ENCODE measurements at places on chromosomes 2 and 18.

GRCh38 chr2:153601812-153602211, 123.2 kb upstream of the RPRM start:
- no peak for DNase-seq

- DNase-seq = peak; percentile 3
These were observed 217.9 kb downstream of the NAPG start for GRCh38 chr18:10743766-10744165.

GRCh38 chr2:80469428-80469827, 164.9 kb upstream of the LRRTM1 start:
- no peak for DNase-seq

- DNase-seq = no peak
These were observed 93.6 kb upstream of the TMEM18 start for GRCh38 chr2:770776-771175.

GRCh38 chr2:219578811-219579613, 6.9 kb downstream of the INHA start:
- peak; percentile 79 for DNase-seq

DNA sequence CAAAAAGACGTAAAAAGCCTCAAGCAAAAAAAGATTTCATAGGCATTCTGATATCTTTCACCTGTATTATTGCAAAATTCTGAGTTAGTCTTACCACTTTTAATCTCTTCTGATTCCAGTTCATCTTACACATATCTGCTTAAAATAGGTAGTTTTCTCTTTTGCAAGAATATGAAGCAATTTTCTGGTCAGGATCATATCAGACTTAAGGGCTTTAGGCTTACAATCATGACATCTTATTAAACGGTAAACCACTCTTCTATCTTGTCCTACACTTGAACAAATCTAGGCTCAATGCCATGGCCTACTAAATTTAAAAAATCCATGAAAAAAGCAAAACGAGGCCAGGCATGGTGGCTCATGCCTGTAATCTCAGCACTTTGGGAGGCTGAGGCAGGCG, 50.1 kb upstream of the GAREM1 start:
- DNase-seq = no peak

DNA sequence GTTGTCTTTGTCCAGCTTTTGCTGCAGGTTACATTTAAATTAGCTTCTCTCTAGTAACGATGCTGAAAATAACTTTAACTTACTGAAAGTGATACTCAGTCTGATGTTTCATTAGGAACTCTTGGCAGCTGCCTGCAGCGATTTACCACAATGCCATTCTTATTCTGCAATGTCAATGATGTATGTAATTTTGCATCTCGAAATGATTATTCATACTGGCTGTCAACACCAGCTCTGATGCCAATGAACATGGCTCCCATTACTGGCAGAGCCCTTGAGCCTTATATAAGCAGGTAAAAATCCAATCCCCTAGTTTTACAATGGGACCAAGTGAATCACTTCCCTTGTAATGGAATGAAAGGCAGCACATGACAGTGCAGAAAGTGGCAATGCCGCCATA, 16.3 kb upstream of the MFF start:
- DNase-seq = no peak

DNA sequence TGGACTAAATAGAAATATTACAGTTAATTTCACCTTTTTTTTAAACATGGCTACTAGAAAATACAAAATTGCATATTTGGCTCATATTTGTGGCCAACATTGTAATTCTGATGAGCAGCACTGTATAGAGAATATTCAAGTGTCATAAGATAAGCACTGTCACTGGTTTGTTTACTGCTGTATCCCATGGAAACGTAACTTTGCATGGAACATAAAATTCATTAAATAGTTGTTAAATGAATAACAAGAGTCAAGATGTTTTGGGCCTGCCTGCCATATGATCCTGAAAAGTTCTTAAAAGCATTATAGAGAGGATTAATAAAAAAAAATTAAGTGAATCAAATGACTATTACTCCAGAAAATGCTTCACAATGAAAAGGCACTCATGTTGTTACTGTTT, 763.7 kb upstream of the CRIM1 start:
- DNase-seq = no peak

DNA sequence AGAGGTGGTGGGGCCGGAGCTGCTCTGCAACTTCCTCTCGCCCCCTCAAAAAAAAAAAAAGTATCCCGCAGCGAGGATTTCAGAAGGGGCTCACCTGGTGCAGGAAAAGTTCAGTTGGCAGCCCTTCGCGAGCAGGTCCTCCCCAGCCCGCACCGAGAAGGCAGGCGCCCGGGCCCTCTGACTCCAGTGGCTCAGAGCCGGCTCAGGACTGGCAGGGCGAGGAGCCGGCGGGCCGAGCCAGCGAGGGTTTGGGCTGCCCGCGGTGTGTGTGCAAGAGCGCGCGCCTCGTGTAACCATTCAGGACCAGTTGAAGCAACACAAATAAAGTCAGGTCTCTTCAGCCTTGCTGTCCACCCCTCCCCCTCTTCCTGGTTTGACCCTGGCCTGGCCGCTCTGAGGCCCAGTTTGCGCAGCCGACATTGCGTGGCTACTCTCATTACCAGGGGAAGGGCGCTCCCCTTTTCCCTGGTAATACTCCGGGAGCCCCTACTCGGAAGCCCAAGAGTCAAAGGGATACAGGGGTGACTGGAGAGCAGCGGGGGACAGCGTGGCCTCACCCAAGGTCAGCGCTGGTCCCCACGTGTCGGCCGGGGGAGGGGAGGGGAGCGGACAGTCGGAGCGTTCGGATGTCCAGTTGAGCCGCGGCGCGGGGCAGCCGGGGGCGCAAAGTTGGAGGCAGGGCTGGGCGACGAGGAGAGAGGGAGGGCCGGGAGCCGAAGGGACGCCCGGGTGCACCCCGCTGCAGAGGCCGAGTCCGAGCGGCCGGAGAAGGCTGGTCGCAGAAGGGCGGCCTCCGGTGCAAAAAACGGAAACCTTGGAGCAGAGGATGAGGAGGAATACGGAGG, 12.3 kb downstream of the EN1 start:
- DNase-seq = no peak

DNA sequence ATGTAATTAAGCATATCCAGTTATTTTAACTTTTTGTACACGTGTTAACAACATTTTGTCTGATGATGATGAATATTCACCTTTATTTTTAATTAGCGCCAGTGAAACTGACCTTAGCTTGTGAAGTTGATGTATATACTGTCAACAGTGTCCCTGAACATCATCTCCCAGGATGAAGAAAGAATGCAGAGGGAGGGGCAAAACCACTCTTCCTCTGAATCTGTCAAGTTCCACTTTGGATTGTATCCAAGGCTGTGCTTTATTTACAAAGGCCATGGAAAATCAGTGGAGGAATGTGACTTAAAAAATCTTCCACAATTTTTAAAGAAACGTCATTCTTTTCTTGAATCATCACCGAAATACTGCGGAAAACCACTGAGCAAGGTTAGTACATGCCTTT, 4.5 kb upstream of the RMDN2 start:
- no peak for DNase-seq

GRCh38 chr2:54325148-54325547, 69.1 kb upstream of the TSPYL6 start:
- no peak for DNase-seq

GRCh38 chr2:64186699-64187605, 42.7 kb upstream of the PELI1 start:
- DNase-seq = peak; percentile 36

DNA sequence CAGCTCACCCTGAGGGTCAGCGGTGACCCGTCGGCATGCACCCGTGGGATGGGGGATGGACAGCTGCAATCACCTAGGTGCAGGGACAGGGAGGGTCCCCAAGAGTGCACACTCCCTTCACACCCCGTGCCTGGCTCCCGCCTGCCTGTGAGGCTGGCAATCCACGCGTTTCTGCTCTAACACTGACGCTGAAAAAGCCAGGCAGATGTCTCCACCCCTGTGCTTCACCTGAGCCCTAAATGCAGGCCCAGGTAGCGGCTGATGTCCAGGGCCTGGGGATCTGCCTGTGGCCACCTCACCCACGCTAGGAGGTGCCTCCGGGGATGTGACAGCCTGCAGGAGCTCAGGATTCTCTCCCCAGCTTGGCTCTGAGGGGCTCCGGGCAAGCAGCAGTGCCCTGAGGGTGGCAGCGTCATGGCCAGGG, 212.0 kb upstream of the SALL3 start:
- DNase-seq = no peak

DNA sequence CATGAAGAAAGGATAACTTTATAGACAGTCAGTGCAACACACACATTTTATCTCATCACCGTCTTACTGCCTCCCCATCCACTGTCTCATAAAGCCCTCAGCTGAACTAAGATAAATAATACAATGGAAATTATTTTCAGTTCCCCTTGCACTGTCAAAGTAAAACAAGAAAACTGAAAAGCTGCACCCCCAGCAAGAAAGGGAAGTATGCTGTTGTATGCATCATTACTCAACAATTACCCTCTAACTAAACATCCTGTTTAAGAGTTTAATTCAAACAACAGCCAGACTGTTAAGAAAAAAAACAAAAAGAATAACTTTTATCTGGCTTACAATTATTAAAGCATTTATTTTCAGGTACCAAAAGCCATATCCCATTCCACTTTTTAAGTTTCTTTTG, 25.0 kb downstream of the MPPE1 start:
- peak; percentile 74 for DNase-seq

DNA sequence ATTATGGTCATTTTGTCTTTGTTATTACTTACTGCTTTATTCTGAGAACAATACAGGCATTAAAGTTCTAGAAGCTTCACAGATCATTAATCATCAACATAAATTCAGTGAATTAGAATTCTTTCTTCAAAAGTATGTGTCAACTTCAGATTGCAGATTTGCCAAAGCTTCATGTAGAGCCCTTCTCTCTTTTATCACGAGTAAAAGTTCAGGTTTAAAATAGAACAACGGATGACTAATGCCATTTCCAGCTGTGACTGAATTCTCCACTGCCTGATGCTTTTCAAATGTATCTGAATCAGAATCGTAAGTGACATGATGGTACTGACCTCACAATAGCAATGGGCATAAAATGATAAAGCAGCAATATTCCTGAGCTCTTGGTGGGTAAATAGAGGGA, 116.0 kb downstream of the ABCA12 start:
- no peak for DNase-seq

DNA sequence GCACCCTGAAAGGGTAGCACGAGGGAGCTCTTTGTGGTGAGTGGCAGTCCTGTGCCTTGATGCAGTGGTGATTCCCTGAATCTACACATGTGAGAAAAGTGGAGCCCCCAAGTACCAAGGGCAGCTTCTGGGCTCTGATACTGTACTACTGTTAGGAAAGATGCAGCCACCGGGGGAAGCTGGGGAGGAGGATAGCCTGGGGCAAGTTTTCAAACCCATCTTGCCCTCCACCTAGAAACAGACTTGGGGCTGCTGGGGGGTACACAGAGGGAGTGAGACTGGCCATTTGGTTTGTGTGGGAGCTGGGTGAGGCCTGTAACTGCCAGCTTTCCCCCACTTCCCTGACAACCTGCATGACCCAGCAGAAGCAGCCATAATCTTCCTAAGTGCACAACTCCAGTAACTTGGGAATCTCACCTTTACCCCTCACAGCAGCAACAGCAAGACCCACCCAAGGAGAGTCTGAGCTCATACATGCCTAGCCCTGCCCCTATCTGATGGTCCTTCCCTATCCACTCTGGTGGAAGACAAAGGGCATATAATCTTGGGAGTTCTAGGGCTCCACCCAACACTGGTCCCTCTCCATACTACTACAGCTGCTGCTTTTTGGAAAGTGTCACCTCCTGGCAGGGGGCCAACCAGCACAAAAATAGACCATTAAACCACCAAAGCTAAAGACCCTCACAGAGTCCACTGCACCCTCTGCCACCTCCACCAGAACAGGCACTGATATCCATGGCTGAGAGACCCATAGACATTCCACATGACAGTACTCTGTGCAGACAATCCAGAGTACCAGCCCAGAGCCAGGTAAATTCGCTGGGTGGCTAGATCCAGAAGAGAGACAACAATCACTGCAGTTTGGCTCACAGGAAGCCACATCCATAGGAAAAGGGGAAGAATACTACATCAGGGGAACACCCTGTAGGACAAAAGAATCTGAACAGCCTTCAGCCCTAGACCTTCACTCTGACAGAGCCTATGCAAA, 8.2 kb downstream of the MALL start:
- DNase-seq = no peak

DNA sequence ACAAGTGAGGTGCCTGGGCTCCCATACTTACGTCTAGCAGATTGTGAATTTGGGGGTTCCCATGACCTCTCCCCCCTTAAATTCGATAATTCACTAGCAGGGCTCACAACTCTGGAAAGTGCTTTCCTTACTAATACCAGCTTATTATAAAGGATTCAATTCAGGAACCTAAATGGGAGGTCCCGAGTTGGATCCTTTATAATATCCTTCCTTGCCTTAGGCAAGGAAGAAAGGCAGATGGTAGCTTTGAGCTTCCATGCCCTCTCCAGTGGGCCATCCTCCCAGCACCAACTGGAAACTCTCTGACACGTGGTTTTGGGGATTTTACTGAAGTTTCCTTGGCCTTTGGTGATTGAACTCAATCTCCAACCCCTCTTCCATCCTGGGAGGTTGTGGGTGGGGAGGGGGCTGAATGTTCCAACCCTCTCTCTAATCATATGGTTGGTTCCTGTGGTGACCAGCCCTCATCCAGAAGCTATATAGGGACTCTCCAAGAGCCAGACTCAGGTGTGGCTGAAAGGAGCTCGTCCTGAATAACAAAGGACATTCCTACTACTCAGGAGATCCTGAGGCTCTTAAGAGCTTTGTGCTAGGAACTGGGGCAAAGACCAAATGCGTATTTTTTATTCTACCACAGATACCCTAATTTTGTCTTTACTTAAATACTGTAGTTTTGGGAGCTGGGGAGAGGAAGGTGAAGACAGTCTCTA, 62.2 kb downstream of the HAUS1 start:
- DNase-seq = no peak

DNA sequence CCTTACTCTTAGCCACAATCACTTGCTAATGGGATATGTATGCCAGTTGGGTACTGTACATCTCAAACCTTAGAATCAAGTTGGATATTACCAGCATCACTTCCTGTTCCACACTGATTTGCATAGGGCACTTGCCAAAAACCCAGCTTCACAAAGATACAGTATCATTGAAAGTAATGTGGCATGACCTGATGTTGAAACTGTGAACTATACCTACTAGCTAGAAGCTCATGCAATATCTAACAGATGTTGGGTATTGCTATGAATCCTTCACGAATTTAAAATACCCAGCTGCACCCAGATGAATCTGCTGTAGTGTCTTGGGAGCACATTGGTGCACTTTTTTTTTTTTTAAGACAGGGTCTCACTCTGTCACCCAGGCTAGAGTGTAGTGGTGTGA, 6.5 kb upstream of the STAMBP start:
- DNase-seq = no peak

GRCh38 chr18:2903006-2903405, 56.2 kb downstream of the EMILIN2 start:
- no peak for DNase-seq

DNA sequence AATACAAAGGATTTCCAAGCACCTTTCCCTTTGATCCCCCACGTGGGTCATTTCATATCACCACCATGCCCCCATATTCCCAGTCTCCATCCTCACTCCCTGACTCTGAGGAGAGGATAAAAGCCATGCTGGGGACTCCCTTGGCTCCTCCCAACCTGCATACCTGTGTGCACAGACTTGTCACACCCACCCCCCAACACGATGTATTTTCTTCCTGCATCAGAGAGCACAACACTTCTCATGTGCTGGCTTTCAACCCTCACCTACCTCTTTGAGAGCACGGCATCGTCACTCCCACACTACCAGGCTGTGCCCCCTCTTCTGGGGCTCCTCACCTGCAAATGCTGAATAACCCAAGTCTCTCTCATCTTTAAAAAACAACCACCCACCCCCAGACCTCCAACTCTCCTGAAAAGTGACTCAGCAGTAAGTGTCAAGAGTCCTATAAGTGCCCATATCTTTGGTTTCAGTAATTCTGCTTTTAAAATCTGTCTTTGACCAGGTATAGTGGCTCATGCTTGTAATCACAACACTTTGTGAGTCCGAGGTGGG, 53.1 kb downstream of the AP1S3 start:
- no peak for DNase-seq
